ENCODE measurements at places on chromosomes 7 and 10.

GRCh38 chr10:77240706-77241349, 396.8 kb downstream of the KCNMA1 start:
- DNase-seq, result no peak

DNA sequence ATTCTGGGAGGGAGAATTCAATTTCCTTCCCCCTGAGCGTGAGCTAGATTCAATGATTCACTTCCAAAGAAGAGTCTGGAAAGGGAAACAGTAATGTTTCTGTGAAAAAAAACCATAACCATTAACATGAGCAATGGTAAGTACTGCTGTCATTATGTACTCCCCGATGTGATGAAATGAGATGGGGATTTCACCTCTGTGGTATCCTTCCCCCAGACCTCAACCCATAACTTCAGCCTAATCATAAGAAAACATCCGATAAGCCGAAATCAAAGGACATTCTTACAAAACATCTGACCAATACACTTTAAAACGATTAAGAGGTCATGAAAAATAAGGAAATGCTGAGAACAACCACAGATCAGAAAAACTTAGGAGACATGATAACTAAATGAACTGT, 27.2 kb downstream of the EZH2 start:
- DNase-seq, result no peak

DNA sequence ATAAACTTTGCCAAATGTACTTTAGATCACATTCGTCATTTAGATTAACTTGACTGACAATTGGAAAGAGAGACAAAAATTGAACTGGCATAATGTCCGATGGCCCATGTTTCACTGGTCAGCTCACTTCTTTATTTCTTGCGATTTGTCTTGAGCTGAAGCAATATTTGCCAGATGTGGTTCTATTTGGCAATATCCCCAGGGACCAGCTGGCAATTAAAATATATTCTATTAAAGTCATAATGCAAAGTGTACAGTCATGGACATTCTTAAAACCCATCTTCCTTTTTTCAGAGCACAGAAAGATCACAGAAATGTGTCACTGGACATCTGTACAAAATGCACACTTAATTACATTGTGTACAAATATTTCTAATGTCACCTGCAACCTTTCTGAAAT, 26.3 kb downstream of the NEBL start:
- DNase-seq, result no peak

DNA sequence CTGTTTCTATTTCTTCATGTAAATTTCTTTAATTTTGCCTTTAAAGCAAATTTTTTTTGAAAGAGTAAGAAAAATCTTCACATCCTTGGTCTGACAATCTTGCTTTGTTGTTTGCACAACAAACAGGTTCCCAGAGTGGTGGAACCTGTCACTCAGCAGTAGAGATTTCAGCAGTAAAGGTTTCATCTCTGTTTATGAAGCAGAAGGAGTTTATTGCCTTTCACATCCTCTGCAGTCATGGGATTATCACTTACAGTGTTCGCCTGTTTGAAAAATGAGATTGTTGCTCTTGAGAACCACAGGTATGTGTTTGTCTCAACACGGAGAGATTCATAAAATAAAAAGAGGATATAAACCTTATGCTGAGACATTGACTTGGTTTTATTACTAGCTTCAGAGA, 342.6 kb downstream of the IPMK start:
- no peak for DNase-seq

GRCh38 chr7:92794391-92794790, 42.0 kb downstream of the CDK6 start:
- DNase-seq, result no peak

GRCh38 chr10:21495002-21495751, 30.3 kb downstream of the SKIDA1 start:
- no peak for DNase-seq

GRCh38 chr10:71429304-71429703, 32.6 kb downstream of the CDH23 start:
- DNase-seq, result no peak

GRCh38 chr10:77643795-77644468, 6.3 kb upstream of the KCNMA1 start:
- peak; percentile 73 for DNase-seq

GRCh38 chr7:133904776-133905175, 222.4 kb upstream of the LRGUK start:
- no peak for DNase-seq
